ENCODE measurements at places on chromosomes 1 and 21.

- no peak for DNase-seq
Observed at GRCh38 chr1:21827141-21827679, 15.1 kb downstream of the LDLRAD2 start.

- DNase-seq: peak; percentile 42
Observed at GRCh38 chr21:41973861-41974751, 20.3 kb upstream of the C2CD2 start.

- DNase-seq: no peak
Observed at GRCh38 chr1:52792036-52792435, 50.5 kb upstream of the ZYG11A start.

DNA sequence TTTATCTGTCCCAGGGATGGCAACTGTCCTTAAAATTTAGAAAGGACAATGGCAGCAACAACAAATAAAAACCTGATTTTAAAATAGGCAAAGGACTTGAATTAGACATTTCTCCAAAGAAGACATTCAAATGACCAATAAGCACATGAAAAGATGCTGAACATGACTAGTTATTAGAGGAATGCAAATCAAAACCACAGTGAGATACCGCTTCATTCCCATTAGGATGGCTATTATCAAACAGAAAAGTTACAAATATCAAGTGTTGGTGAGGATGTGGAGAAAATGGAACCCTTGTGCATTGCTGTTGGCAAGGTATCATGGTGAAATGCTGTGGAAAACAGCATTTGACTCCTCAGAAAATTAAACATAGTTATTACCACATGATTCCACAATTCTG, 120.7 kb downstream of the CRB1 start:
- DNase-seq: no peak

DNA sequence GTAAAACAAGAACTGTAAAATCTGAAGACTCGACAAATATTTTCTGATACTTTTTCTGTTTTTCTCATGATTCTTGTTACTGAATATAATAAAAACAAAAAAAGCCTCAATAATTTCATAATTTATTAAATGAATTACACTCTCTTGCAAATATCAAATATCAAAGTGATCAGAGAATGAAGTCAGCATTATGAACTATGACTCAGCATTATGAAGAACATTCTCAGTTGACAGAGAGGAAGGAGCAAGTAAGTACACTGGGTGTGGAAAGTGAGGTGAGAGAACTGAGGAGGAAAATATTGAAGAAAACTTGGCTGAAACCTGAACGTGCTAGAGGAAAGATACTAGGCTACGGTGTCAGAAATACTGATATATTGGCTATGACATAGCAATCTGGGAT, 529.5 kb downstream of the KCNT2 start:
- DNase-seq: no peak

DNA sequence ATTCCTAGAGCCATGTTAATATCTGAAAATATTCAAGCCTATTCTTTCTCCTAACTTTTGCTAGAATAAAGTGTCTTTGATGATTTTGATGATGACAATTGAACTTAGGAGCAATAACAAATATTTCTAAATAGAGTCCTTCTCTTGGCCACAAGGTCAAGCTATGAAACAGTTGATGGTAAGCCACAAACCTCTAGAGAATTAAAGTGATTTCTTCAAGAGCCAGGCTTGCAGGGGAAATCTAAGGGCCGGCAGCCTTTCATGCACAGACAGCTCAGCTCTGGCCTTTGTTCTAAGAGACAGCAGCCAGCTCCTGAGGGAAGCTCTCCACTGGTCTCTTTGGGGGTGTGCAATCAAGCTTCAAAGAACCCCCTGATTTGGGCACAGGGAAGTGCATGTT, 59.0 kb downstream of the SUSD4 start:
- no peak for DNase-seq
